Activated CD8-positive, alpha-beta T cell treated with anti-CD3 and anti-CD28 coated beads for 36 hours (primary cell): ENCODE measurements at places on chromosomes 12 and 14. TPM values are rescaled to one million over a fixed set of nuclear protein-coding genes. Genes with fewer than 3 reads are reported as not detected.

The MANSC4 gene
- total RNA-seq: not detected

The TMCC3 gene
- 0.25 TPM for total RNA-seq

The CCDC38 gene
- total RNA-seq: 0.18 TPM

The SMCO2 gene
- not detected for total RNA-seq
